ENCODE measurements at places on chromosomes 5 and 9.
A peak's percentile ranks its signal among the peaks of the same experiment; 100 is the strongest.

DNA sequence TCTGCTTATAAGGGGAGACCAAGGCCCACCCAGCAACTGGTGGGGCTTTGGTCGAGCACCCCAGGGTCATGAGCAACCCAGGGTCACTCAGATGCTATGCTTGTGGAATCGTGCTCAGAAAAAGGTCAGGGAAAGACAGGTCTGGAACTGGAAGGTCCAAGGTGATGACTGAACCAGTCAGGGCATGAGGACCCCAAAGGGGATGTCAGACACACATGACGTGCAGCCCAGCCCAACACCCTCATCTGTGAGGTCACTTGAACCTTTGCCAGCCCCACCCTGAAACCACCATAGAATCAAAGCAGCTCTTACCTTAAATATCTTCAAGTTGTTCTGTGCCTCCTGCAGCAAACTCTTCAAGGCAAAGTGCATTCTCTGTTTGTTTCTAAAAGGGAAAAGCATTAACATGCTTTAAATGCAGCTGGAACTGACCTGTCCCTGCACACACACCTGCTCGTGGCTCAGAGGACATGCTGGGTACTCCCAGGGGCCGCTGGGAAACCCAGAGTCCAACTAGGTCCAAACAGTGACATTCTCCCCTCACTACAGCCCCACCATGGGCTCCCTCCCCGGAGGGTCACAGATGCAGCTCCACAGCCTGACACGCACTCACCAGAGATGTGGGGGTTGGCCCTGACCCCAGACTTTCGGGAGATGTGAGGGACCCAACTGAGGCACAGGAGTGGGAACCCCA lies 29.4 kb downstream of the IPPK start:
- peak; percentile 6 for DNase-seq

DNA sequence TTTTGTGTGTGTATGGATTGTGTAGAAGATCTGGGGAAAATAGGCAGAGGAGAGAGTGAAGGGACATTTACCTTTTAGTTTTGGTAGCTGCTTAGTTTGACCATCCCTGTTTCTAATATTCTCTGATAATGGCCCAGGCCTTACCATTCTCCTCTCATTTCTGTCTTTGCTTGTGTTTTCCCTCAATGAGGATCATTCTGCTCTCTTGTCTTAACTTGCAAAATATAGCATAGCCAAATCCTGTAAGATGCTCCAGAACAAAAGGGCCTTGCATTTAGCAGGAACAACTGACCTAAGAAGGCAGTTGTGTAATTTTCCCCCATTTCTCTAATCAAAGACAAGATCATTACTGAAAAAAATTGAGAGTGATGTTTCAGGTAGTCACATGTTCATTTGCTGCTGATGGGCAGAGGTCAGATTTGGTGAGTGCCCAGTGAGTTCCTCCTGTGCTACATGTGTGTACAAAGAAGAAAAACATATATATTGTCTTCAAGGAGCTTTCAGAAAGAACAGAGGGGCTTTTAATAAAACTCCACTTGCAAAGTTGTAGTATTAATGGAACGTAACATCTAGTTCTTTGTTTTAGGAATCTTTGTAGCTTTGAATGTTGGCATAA lies 139.5 kb downstream of the KDM4C start:
- DNase-seq, result no peak

DNA sequence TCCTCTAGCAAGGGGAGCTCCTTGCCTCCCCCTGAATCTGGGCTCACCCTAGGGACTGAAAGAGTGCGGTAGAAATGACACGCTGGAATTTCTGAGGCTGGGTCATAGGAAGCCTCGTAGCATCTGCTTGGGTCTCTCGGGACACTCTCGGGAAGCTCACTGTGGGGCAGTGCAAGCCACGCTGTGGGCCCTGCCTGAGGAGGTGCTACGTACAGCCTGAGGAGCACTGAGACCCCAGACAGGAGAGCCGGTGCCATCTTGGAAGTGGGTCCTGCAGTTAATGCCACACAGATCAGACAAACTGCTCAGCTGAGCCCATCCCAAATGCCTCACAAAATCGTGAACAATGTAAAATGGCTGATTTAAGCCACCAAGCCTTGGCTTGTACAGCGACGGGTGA lies 1.8 kb downstream of the MRPL36 start:
- no peak for DNase-seq

- no peak for DNase-seq
Measured at GRCh38 chr9:99868845-99869244, 37.6 kb upstream of the STX17 start.

- DNase-seq, result no peak
Measured at GRCh38 chr5:61120534-61120933, 41.7 kb downstream of the SMIM15 start.

GRCh38 chr9:2755285-2755684 lies 38.0 kb downstream of the KCNV2 start:
- no peak for DNase-seq

GRCh38 chr5:150765011-150765798 lies 6.4 kb upstream of the DCTN4 start:
- no peak for DNase-seq

DNA sequence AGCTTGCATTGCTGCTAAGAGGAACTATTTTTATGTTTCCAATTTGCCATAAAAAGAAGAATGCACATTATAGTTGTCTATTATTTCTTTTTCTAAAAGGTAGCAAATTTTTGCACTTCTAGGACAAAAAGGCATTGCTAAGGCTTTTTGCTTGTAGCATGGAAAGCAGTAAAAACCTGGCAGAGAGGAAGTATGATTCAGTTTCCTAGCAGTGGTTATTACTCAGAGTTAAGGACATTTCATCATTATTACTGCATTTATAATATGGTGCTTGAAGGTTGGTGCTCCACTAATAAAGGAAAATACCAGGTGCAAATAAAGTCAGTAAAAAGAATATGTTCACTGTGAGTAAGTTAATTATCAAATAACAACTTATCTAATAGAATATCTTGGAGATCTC lies 179.8 kb upstream of the PLPPR1 start:
- DNase-seq, result no peak

GRCh38 chr9:91817493-91818224 lies 132.4 kb downstream of the ROR2 start:
- DNase-seq, result no peak

Measured in stimulated activated CD8-positive, alpha-beta memory T cell treated with anti-CD3 and anti-CD28 coated beads, Interleukin-4, amount 100 ng/mL, for 48 hours (primary cell).